Myocyte (in vitro differentiated cells): ENCODE measurements at places on chromosomes 3 and 15. TPM values are rescaled to one million over a fixed set of nuclear protein-coding genes. Genes with fewer than 3 reads are reported as not detected.

The SLC38A3 gene
- total RNA-seq, result 9.1 and 42.7 TPM in 2 replicates

The CAMK2N2 gene
- not detected in 2 replicates for total RNA-seq

- DNase-seq, result no peak
Measured at GRCh38 chr15:48419896-48420295, 88.7 kb downstream of the DUT start.

The FETUB gene
- total RNA-seq, result not detected in 2 replicates

The ARHGEF26 gene
- total RNA-seq, result 0.40 and 0.62 TPM in 2 replicates

GRCh38 chr3:63429905-63430304, 151.8 kb downstream of the SYNPR start:
- peak; percentile 10 for DNase-seq

DNA sequence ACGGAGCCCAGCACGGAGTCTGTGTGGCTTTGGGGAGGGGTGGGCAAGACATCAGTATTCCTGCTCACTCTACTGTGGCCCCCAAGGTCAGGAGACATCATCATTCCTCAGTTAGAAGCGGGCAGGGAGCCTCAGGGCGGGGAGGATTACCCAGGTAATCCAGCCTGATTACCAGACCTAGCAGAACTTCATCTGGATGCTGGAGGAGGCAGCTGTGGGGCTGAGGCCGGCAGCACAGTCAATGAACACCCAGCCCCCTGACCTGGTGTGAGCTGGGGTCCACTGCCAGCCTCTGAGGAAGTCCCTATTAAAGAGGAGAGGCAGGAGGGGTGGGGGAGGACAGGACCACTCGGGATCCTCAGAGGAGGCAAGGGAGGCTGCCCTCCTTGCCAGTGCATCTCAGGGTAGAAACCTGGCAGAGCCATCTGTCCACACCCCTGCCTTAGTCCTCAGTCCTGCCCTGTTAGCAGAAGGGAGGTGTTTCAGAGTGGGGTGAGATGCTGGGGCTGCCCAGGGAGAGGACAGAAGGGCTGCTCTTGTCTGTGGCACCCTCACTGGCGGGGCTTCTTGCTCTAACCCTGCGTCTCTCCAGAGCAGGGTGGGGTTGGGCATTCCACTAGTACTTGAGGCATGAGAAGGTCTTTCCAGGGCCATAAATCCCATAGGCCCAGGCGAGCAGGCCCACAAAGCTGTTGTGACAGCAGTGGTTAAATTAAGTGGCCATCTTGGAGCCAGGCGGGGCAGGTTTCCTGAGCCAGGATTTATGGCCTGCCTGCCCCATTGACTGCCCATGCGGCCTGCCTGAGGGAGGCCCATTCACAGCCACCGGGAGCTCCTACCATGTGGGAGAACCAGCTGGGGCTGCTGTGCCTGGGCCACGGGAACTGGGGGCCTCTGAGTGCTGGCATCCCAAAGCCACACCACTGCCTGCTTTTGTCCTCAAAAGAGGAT, 82.1 kb downstream of the LINGO1 start:
- no peak for DNase-seq

DNA sequence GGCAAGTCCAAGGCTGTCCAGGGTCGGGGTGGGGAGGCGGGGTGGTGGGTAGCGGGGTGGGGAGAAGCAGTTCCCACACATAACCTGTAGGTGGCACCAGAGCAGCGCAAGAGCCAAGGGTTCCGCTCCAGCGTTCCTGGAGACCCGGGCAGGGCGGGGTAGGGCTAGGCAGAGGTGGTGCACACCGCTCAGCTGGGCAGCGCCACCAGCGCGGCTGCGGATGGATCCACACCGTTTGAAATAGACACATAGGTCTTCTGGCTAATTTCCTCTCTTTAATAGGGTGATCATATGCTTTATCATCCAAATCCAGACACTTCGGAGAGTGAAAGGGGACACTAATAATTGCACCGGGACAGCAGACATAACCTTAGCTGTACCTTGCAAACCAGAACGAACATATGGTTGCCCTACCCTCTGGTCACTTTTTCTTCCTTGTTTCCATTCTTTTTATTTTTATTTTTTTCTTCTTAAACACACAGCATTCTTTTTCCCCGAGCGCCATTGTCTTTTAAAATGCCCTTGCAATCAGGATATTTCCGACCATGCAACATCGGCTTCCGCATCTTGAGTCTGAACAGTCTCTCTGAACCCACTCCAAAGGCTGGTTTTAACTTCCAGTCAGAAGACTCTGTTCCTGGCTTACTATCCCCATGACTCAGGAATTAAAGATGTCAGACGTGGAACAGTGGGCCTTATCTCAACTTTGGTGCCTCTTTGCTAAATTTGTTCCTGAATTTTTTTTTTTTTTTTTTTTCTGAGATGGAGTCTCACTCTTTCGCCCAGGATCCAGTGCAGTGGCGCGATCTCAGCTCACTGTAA, 12.5 kb upstream of the ZSCAN2 start:
- DNase-seq, result peak; percentile 84

DNA sequence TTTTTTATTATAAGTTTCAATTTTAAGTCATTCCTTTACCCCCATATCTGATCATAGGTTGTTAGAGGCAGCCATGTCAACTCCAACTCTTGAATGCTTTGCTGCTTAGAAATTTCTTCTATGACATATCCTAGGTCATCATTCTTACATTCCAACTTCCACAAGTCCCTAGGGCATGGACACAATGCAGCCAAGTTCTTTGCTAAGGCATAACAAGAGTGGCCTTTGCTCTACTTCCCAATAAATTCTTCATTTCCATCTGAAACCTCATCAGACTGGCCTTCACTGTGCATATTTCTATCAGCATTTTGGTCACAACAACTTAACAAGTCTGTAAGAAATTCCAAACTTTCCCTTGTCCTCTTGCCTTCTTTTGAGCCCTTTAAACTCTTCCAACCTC, 28.5 kb downstream of the TRIM42 start:
- DNase-seq, result no peak

The CCR1 gene
- 0.53 and 0.57 TPM in 2 replicates for total RNA-seq

DNA sequence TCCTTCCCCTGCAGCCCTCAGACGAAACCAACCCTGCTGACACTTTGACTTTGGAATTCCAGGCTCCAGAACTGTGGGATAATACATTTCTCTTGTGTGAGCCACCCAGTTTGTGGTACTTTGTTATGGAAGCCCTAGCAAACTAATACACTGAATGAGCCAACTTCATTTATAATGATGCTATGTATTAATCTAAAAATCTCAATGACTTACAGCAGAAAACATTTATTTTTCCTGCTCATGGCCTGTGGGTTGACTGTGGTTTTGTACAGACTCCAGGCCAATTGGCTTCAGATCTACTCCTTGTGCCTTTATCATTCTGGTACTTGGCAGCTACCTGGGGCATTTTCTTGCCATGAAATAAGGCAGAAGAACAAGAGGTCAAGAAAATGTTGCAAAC, 152.4 kb downstream of the EBLN2 start:
- DNase-seq, result peak; percentile 13

- no peak for DNase-seq
Measured at GRCh38 chr15:43521419-43521818, 4.0 kb downstream of the MAP1A start.

The HESX1 gene
- total RNA-seq, result 0.59 and 0.73 TPM in 2 replicates

The NEO1 gene
- 3.5 and 4.5 TPM in 2 replicates for total RNA-seq

DNA sequence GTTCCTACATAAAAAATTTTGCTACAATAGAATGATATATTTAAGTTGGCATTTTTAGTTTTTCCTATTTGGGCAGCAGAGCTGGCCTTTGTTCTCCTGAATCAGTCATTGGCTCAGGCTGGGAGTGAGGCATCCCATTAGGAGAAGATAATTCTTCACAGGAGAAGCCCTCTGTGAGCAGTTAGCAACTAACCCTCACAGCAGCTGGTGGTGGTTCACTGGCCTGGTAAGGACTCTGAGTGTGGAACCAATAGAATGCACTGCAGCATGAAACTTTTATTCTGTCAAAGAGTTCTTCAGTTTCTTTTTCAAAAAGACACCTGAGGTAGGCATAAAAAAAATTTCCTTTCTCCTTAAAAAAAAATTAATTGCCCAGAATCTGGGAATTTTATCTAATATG, 562.6 kb downstream of the ZNF385D start:
- peak; percentile 16 for DNase-seq

- no peak for DNase-seq
Measured at GRCh38 chr15:93035092-93035915, 53.7 kb downstream of the RGMA start.

- DNase-seq, result no peak
Measured at GRCh38 chr3:107588217-107588616, 65.5 kb downstream of the BBX start.

The IL1RAP gene
- 6.0 and 8.4 TPM in 2 replicates for total RNA-seq

- DNase-seq, result no peak
Measured at GRCh38 chr3:168436245-168436724, 340.6 kb upstream of the GOLIM4 start.

The DAZL gene
- not detected in 2 replicates for total RNA-seq

DNA sequence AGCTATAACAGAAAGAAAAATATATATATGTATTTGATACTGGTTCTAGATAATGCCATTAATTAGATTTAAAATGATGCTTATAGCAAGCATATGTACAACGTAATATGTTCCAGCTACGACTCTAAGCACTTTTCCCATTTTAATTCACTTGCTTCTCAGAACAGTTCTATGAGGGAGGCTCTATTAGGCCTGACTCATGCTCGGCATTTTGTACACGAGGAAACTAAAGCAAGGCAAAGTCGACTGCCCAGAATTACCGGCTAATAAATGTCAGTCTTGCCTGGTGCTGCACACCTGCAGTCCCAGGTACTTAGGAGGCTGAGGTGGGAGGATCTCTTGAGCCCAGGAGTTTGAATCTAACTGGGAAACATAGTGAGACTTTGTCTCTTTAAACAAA, 106.0 kb downstream of the PTPRG start:
- no peak for DNase-seq

- no peak for DNase-seq
Measured at GRCh38 chr3:50089609-50089945, 858 bp downstream of the RBM5 start.

The GPR62 gene
- not detected in 2 replicates for total RNA-seq

DNA sequence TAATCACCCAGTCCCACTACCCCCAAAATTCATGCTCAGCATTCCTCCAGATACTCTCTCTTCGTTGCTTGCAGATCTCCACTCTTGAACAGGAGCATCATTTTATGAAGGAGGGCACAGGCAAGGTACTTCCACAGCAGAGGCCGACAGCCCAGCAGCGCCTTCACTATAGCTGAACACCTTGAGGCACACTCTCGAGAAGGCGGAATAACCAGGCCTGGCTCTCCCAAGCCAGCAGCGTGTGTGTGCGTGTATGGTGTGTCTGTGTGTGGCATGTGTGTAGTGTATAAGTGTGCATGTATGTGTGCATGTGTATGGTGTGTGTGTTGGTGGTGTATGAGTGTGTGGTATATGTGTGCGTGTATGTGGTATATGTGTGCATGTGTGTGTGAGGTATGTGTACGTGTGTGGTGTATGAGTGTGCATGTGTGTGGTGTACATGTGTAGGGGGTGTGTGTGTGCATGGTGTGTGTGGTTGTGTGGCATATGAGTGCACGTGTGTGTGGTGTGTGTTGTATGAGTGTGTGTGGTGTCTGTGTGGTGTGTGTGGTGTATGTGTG, 161.8 kb downstream of the XXYLT1 start:
- no peak for DNase-seq

- peak; percentile 50 for DNase-seq
Measured at GRCh38 chr15:70244978-70245542, 147.3 kb upstream of the TLE3 start.

The GABRA5 gene
- not detected in 2 replicates for total RNA-seq

- no peak for DNase-seq
Measured at GRCh38 chr3:31284776-31285175, 247.9 kb upstream of the STT3B start.

DNA sequence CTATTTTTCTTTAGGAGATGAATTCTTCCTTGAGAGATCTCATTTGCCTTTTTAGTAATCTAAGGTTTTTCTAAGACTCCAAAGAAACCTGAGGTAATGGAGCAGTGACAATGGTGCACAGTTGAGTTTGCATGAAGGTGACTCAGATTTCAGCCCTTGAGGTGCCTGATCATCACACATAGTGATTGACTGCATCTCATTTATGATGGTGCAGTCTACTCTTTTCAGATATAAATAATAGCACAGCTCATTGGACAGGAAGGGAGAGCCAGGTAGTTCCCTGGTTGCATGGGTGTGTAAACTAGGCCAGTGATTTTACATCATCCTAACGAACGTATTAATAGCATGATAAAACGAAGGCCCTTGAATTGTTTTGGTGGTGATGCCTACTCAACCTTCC, 86.1 kb upstream of the SAMMSON start:
- DNase-seq, result no peak

- DNase-seq, result no peak
Measured at GRCh38 chr15:32738666-32739065, 20.9 kb downstream of the GREM1 start.

DNA sequence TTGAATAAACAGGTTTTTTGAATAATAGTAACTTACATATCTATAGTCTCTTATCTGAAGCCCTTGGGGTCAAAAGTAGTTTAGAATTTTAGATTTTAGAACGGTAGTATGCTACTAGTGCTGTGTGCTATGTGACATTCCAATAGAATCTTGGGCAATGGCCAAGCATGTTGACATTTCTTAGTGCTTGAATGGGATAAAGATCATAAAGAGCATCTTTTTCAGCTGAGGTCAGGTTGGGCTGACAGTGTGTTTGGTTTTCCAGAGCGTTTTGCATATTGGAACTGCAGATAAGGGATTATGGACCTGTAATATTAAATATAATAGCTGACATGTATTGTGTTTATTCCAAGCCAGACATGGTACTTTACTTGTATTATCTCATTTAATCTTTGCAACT, 32.1 kb downstream of the CNTN4 start:
- no peak for DNase-seq

DNA sequence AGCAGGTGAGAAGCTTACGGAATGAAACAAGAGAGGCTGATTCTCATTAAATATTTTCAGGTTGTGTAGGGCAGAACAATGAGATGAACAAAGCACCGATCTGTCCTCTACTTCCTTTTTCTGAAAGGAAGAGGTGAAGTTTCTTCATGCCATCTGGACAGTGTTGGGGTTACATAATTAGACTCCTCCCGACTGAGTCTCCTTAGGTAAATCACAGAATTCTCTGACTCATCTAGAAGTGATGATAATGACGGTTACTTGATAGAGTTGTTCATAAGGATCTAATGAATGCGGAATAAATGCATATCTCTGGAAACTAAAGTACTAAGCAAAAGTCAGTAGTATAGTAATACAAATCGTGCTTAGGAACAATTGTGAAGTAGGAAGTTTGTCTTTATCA, 21.2 kb downstream of the CRTC3 start:
- DNase-seq, result no peak

DNA sequence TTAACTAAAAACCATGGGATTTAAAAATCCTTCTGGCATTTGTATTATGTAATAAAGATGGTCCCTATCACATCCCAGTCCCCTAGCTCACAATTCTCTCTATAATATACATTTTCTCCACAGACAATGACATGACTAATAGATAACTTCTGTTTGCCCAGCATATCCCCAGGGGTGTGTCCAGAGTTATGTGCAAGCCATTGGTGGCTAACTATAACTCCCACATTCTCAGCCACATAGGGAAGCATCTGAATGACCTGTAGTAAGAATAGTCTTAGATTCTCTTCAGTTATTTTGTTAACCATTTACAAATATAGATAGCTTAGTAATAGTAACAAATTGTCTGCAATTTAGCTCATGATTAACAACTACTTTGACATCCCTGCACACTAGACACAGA, 52.2 kb upstream of the RBSN start:
- peak; percentile 33 for DNase-seq
